Muscle of arm (tissue), 14 donors: ENCODE measurements at places on chromosomes 4 and X.

DNA sequence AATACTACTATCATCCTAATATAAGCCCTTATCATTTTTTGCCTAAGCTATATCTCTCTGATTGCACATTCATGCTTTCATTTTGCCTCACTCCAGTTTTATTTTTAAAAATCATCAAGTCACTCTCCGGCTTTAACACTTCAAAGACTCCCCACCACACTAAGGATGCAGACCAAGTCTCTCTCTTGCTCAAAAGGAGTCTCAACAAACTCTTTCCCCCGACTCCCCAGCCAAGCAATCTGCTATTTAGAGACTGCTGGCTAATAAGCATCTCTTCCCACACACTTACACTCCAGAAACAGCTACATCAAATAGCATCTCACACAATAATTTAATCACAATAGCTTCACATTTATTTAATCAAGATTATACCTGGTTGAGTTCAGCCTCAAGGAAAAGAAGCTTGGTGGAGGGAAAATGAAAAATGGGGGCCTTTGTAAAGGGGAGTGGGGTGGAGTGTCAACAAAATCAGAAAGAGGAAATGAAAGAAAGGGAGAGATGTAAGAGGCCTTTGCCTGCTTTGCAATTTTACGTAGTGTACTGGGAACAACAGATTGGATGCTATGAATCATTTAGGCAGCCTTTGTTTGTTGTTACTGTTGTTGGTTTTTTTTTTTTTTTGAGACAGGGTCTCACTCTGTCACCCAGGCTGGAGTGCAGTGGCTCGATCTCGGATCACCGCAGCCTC lies 104.1 kb upstream of the MCF2 start:
- DNase-seq, result no peak

GRCh38 chr4:54063737-54064316 lies 578 bp downstream of the CHIC2 start:
- peak; percentile 58 for DNase-seq

- no peak for DNase-seq
Observed at GRCh38 chrX:100829730-100830129, 9.5 kb downstream of the CSTF2 start.

DNA sequence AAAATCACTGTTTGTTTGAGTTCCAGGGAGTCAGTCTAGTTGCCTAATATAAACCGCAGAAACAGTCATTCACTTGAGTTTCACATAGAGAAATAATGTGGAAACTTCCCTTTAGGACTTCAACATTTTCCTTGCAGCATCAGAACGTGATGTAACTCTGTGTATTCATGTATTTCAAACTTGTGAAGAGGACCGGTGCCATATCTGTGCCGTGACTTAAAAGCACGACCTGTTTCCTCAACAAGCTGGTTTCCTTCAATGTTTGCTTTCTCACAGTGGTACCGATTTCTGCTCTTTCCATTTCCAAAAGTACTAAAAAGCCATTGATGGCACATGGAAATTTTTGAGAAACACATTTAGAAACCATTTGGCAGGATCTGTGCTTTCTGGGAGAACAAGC lies 166.6 kb upstream of the RAPGEF2 start:
- no peak for DNase-seq

GRCh38 chrX:71366674-71367256 lies 608 bp downstream of the TAF1 start:
- DNase-seq, result peak; percentile 16

- no peak for DNase-seq
Observed at GRCh38 chr4:163757219-163757618, 262.7 kb downstream of the TMA16 start.

DNA sequence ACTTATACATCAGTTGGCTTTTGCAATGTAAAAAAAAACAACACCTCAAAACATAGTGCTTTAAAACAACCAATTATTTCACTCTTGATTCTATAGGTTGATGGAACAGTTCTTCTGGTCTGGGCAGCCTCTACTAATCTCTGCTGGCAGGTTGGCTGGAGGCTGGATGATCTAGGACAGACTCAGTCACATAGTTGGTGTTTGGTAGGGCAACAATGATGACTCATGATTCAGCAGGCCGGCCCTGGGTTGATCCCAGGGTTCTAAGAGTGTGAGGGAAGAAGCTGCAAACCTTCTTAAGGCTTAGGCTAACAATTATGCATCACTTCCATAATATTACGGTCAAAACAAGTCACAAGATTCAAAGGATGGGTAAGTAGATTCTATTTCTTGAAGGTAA lies 558.2 kb downstream of the ZNF674 start:
- no peak for DNase-seq
